ENCODE measurements at places on chromosomes 2 and 18.

GRCh38 chr2:227774011-227774624, 28.4 kb downstream of the SCYGR8 start:
- no peak for DNase-seq

GRCh38 chr2:216029416-216030129, 16.2 kb upstream of the MREG start:
- no peak for DNase-seq

DNA sequence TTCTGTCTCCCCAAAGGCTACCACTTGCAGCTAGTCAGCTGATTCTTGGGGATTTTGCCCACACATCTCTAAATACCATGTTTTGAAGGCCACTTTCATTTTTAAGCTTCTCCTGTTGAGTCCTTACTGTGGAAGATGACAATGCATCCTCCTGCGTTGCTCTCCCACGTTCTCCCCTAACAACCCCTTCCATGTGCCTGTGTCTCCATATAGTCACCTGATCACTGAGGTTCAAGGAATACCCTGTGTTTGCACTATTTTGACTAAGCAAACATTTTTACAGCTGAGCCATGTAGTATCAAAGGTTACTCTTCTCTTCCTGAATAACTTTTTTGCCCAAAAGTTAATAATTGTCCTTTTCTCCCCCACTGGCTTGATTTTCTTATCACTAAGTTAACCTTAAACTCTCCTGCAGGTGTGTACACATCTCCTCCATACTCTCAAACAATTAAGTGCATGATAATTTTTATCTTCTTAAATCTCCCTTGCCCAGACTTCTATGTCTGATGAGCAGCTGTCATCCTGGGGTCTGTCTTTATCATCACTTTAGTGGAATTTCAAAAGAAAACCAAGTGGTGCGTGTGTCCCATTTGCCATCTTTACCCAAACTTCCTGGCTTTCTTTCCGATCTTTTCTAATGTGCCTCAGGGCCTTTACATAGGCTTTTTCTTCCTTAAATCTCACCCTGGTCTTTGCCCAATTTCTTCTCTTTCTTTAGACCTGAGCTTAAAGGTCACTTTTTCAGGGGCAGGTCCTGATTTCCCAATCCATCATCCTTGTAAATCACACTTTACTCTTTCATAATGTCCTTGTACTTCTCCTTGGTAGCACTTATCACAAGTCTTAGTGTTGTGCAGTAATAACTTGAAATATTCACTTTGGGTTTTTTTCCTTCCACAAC, 85.2 kb upstream of the SPATS2L start:
- DNase-seq, result no peak

- DNase-seq, result no peak
Measured at GRCh38 chr2:49288902-49289700, 134.8 kb upstream of the FSHR start.

DNA sequence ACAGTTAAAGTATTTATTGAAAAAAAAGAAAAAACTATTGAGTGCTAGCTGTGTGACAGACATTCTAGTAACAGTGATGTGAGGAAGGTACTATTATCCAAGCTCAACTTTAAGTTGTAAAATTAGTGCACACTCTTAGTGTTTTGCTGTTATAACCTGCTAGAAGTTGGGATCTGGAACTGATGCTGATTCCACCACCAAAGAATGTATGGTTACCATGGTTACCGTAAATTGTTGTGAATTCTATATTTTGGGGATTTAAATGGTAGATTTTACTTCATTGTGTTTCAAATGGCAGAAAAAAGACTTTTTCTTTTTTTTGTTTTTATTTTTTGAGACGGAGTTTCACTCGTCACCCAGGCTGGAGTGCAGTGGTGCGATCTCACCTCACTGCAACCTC, 5.3 kb downstream of the AGFG1 start:
- no peak for DNase-seq

GRCh38 chr2:63058144-63058920, 7.7 kb downstream of the OTX1 start:
- DNase-seq, result no peak

- no peak for DNase-seq
Measured at GRCh38 chr2:38417745-38418689, 40.9 kb upstream of the ATL2 start.

DNA sequence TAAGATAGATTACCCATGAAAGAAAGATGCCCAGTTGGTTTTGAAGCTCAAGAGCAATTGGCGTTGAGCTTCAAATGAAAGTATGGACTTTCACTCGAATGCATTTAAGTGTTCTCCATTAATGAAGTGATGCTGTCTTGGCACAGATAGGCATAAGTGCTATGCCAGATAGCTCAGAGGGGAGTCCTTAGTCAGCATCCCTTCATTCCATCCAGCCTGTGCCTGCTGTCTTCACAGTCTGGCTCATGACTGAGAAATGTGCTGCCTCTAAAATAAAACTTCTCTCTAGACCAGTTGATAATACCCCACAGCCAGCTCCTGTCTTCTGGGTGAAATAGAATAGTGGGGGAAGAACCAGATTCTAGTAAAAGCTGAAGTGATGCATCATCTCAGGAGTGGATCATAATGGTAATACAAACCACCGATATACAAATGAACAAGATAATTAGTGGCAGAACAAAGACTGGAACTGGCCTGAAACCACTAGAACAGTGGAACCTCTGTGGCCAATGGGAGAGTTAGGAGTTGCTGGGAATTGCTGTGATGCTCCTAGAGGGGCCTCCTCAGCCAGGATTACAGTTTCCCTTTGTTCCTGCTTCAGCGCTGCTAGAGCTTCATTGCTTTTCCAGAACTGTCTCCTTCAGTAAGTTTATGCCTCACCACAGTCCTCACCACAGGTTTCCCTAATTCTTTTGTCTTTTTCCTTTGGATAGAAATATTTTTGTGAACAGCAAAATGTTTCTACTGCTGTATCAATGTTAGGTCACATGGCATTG, 359.3 kb downstream of the KIAA1328 start:
- DNase-seq, result no peak

- peak; percentile 73 for DNase-seq
Measured at GRCh38 chr2:21256006-21256405, 132.2 kb downstream of the TDRD15 start.

- no peak for DNase-seq
Measured at GRCh38 chr2:137339051-137339450, 573.7 kb downstream of the THSD7B start.

DNA sequence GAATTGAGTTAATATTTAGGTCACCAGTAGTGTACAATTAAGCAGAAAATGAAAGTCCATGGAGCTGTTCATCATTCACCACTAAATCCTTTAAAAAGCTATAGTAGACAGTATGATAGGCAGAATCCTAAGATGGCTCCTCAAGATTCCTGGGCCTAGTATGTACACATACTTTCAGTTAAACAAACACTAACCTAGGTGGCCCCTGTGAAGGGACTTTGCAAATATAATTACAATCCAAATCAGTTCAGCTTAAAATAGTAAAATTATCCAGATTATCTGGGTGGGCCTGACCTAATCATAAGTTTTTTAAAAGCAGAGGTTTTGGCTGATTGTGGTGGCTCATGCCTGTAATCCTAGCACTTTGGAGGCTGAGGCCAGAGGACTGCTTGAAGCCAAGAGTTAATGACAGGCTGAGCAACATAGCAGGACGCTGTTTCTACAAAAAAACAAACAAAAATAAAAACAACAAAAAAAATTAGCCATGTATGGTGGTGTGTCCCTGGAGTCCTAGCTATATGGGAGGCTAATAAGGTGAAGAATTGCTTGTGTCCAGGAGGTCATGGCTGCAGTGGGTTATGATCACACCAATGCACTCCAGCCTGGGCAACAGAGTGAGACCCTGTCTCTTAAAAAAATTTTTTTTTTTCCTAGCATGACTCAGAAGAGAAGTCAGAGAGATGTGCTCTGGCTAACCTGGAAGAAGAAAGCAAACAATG, 13.9 kb downstream of the MEX3C start:
- no peak for DNase-seq

Measured in body of pancreas (tissue), 4 donors.